Kasumi-1 (cell line): ENCODE measurements at places on chromosomes 13 and 19.

- no peak for DNase-seq
Measured at GRCh38 chr19:13060233-13060963, 42.3 kb downstream of the LYL1 start.

- DNase-seq: no peak
Measured at GRCh38 chr19:18254546-18255503, 19.4 kb downstream of the IQCN start.

DNA sequence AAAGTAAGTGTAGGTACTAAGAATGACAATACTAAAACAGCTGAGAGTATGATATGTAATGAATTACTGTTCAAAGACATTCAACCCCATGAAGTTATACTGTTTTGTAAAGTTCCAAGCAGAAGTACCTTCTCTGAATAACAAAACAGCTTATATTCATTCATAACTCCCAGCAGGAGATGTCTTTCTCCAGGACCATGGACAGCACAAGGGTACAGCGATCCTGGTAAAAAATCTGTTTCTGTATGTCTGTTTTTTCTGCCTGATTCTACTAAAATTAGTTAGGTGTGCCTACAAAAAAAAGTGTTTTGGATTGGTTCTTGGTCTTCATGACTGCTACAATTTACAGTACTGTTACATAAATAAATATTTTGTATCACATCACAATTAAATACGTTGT, 172.5 kb upstream of the SLITRK5 start:
- peak; percentile 66 for DNase-seq

GRCh38 chr19:12092956-12093355, 28.4 kb downstream of the ZNF844 start:
- no peak for DNase-seq

DNA sequence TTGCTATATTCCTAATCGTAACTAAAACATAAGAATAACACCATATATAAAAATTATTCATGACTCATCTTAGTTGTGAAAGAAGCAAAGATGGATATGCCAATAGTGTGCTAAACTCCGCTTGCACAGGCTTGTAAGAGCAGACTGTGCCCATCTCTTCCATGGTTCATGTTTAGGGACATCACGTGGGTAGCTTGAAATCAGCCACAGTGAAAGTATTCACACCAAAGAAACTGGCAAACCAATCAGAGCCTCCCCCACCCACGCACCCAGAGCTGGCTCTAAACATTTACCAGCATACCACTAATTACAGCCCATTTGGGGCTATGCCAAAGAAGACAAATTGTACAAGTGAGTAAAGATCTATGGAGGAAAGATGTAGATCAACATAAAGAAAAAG, 147.5 kb downstream of the DIAPH3 start:
- DNase-seq: no peak
